ENCODE measurements at places on chromosomes 3 and 15.
A peak's percentile ranks its signal among the peaks of the same experiment; 100 is the strongest.

DNA sequence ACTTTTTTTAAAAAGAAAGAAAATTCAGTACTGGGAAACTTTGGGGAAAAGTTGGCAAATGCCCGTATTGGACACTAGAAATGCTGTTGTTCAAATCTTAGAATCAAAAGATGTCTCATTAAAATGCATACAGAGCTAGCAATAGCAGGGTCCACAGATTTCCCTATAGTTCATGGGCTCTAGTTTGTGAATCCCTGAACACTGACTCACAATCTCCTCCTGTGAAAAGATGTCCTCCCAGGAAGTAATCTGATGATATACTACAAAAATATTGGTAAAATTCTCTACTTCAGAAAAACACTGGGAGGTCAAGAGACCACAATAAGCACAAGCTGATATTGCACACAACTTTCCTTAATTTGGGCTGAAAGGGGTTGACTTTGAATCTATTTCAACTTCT, 568.4 kb upstream of the ZNF385D start:
- DNase-seq: no peak

- DNase-seq: no peak
Observed at GRCh38 chr15:101679806-101680205, 27.6 kb upstream of the TM2D3 start.

DNA sequence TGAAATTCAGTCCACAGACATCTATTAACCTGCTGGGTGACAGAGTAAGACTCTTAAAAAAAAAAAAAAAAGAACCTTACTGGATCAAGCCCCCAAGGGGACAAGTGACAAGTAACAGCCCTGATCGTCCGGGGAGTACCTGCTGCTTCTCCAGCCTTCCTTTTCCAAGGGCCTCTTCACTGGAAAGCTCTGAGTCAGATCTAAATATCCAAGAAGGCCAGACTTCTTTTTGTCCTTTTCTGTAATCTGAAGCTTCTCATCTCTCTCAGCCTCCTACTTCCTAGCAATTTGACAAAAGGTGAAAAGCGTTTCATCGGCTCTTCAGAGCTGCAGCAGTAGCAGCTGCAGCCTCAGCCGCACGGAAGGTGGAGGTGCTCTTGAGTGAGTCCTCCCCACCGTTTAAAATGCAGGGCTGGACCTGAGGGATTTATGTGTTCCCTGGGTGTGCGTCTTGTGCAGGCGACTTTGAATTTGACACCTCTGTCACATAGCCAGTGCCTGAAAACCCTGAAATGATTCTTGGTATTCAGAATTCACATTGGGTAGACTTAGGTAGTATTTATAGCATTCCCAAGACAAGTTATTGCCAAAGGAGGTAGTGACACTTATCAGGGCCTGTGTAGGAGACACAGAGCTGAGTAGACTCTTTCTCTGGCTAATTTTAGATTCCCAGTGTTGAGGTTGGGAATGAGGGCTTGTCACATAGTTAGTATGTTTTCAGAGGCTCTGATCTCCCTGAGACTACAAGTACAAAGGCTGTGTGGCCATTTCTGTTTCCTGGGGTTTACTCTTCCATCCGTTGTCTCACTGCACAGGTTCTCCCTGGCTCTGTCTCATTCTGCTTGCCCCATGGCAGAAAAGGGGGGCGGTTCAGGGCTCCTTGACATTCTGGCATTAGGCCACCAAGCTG, 291.2 kb upstream of the C2CD4B start:
- DNase-seq: no peak

DNA sequence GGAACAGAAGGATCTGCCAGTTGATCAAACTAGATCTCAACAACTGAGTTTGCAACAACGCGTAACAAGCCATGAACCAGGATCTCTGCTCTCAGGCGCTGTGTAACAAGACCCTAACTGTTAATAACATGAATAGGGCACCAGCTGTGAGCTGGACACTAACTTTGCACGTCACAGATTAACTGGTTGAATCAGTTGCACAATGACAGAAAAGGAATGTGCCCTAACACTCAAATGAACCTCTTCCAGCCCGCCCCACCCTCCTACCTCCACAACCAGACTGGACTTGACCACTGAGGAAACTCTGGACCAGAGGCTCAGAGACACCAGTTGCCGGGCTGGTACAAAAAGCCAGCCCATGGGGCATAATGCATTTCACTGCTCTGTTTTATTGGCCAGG, 34.3 kb downstream of the MCF2L2 start:
- no peak for DNase-seq

- DNase-seq: no peak
Observed at GRCh38 chr3:95084738-95085137, 1021.9 kb downstream of the NSUN3 start.

GRCh38 chr15:68175526-68175925, 29.6 kb downstream of the CALML4 start:
- no peak for DNase-seq

- DNase-seq: peak; percentile 65
Observed at GRCh38 chr15:75178171-75178937, 23.3 kb upstream of the C15orf39 start.

DNA sequence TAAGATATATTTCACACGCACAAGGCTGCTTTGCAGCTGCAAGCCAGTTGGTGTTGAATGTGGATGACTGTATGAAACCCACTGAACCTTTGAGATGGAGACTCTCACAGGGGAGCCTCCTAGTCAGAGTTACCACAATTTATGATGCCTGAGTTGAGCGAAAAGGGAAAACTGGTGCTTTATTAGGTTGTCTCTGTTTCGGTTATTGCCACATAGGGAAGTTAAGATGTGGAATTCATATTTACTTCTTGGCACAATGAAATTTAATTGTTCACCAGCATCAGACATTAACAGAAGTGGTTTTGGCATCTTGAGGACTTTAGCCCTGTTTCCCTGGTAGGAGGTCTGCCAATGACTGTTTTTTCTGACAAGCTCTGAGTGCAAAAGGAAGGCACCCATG, 358.2 kb downstream of the SQOR start:
- no peak for DNase-seq

DNA sequence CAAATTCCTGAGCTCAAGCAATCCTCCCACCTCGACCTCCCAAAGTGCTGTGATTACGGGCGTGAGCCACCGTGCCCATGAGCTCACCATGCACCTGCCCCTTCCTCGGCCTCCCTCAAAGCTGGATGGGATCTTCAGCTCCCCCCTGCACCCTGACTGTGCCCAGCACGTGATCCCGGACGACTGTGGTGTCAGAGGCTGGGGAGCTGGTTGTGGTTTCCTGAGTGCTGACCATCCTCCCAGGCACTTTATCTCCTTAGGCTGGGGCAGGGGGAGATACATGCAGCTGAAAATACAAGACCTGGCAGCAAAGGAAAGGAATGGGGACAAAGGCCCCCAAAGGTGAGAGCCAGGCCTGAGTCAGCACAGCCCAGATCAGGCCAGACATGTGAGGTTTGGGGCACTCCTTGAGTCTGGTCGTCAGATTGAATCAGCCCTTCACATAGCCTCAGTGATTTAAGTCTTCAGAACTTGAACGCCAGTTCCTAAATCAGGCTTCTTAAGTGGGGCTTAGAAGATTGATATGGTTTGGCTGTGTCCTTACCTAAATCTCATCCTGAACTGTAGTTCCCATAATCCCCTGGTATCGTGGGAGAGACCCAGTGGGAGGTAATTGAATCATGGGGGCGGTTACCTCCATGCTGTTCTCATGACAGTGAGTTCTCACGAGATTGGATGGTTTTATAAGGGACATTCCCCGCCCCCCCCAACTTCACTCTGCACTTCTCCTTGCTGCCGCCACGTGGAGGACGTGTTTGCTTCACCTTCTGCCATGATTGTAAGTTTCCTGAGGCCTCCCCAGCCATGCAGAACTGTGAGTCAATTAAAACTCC, 35.8 kb downstream of the PRKCD start:
- DNase-seq: peak; percentile 16

DNA sequence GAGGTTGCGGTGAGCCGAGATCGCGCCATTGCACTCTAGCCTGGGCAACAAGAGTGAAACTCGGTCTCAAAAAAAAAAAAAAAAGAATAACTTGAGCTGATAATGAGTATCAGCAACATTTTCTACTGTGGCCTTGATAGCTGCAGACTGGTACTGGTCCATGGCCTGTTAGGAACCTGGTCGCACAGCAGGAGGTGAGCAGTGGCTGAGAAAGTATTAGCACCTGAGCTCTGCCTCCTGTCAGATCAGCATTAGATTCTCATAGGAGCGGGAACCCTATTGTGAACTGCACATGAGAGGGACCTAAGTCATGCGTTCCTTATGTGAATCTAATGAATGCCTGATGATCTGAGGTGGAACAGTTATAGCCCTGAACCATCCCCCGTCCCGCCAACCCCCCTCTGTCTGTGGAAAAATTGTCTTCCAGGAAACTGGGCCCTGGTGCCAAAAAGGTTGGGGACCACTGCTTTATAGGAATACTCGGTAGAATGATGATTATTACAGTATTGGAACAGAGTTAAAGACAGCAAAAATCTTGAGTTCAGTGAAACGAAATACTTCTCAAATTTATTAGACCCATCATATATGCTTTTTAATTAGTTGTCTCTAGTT, 126.0 kb downstream of the ZNF609 start:
- DNase-seq: no peak

Measured in right kidney (tissue), 9 donors.